HAP-1 (cell line): ENCODE measurements at places on chromosomes 7 and 10.

GRCh38 chr7:88795553-88795952, at the start of gene TEX47:
TEX47 (minus strand) TSS chr7:88795737; CDS start chr7:88794942, 795 bp downstream.
- no peak for DNase-seq

GRCh38 chr7:47535035-47535703, 46.7 kb downstream of the TNS3 start:
- DNase-seq = peak; percentile 68

- no peak for DNase-seq
These were observed 1.8 kb downstream of the CHRM2 start for GRCh38 chr7:136869991-136870865.

DNA sequence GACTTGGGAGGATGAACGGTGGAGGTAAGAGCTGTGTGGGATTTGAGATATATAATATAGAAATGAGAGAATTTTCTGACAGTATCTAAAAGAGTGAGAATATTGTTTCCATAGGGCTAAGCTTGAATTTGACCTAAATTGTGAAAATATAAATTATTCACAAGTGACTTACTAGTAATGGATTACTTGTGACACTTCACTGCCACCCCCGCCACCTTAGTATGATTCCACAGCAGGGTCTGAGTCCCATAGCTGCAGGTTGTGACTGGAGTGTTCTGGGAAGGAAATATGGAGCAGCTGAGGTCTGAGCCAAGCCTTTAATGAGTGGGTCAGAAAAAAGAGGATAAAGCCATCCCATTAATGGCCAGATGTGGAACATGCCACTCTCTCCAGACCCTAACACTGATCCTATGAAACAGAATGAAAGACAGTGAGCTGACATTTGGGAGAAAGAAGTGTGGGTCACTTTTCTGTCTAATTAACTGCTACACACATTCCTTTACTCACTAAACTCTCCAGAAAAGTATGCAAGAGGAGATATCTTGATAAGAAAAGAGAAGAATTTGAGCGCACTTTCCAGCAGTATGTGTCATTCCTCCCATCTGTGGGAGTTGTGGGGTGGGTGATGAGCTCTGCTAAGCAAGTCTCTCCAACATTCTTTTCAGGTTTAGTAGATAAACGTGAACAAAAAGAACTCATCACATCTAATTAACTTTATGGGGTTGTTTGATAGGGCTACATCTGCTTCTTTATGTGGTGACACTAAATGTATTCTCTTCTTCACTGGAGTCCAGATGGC, 1193.4 kb downstream of the SORCS3 start:
- no peak for DNase-seq

DNA sequence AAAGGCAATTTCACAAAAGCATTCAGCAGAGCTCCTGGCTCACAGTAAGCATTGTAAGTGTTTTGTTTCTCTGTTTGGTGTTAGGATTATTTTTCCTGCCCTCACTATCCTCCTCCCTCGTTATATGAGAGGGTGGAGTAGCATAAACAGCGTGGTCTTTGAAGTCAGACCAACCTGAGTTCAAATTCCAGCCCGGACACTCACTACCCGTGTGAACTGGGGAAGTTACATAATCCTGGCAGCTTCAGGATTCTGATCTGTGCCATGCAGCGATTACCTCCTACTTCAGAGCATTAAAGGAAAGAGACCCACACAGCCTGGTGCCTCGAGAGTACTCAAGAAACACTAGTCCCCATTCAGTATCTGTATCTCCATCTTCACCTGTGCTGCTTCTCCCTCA, 386.5 kb downstream of the INHBA start:
- DNase-seq = no peak

DNA sequence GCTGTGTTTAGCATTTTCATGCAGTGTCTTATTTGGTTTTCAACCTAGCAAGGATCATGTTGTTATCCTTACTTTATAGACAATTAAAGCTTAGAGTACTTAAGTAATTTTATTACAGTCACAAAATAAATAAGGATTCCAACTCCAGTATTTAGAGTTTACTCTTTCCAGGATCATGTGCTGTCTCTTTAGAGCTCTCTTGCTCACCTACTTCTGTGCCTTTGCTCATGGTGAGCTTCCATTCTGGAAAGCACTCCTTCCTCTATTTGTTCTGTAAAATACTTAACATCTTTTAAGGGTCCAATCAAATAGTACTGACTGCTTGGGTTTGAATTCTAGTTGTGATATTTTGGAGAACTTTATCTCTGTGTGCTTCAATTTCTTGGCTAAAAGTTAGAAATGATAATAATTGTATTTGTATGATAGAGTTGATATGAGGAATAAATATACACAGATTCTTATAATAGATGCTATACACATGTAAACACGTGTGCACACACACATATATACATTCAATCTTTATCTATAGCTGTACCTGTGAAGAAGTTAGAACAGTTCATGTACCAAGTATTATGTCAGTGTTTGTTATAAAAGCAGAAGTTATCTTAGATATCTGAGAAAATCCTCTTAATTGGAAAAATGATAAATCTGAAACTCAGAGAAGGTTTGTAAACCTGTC, 18.2 kb upstream of the CALCR start:
- no peak for DNase-seq

- no peak for DNase-seq
These were observed 396 bp upstream of the TAF5 start for GRCh38 chr10:103367379-103367781.

DNA sequence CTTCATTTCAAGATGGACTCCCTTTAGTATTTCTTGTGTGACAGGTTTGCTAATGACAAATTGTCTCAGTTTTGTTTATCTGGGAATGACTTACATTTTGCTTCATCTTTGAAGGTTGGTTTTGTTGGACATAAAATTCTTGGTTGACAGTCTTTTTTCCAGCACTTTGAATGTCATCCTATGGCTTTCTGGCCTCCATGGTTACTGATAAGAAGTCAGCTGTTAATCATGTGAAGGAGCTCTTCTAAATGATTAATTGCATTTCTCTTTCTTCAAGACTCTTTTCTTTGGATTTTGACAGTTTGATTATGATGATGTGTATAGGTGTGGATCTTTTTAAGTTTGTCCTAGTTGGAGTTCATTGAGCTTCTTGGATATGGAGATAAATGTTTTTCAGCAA, 26.9 kb upstream of the HHEX start:
- no peak for DNase-seq

- DNase-seq = peak; percentile 60
These were observed 2.0 kb upstream of the HEPACAM2 start for GRCh38 chr7:93228302-93228701.

DNA sequence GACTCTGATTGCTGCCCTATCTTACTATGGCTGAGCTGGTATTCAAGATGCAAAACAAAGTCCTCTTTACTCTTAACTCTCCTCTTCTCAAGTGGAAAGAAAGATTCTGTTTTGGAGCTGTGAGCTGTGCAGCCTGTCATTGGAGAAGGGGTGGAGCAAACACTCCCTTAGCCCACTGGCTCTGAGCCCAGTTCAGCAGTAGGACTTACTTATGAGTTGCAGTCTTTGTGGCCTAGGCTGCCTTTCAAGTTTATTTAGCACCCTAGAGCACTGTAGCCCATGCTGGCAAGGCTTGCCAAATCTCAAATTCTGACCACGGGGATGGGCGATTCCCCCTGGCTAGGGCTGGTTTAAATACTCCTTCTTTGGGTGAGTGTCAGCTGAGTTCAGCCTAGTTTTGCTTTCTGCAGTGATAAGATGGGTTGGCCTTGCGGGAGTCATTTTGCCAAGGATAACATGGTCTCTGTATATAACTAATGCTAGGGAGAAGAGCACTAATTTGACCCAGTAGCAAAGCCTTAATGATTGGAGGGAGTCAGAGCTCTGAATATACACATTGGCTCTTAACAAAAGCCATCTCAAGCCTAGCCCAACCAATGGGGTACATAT, 110.2 kb downstream of the MYO3A start:
- no peak for DNase-seq

- DNase-seq = no peak
These were observed 71.5 kb downstream of the SLC35B4 start for GRCh38 chr7:134245253-134245652.

- no peak for DNase-seq
These were observed 86.7 kb downstream of the VSTM4 start for GRCh38 chr10:49028639-49029038.

GRCh38 chr7:18370633-18371032, 124.9 kb upstream of the HDAC9 start:
- DNase-seq = no peak
